ENCODE measurements at places on chromosomes 11 and 22.

DNA sequence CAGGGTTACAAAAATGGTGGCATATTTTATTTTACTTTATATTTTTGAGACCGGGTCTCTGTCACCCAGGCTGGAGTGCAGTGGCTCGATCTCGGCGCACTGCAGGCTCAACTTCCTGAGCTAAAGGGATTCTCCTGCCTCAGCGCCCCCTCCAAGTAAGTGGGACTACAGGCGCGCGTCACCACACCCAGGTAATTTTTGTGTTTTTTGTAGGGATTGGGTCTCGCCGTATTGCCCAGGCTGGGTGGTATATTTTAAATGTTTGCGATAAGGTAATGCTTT, 652 bp upstream of the FOSL1 start:
- H3K36me3 ChIP-seq: peaks cover 31% of the 10 kb centered on the region
- H3K27me3 ChIP-seq: no peaks in the 10 kb centered on the region
- DNase-seq: no peak
- peak overlapping the region; percentile 89 for H3K27ac ChIP-seq
- peak overlapping the region; percentile 76 for H3K4me3 ChIP-seq

DNA sequence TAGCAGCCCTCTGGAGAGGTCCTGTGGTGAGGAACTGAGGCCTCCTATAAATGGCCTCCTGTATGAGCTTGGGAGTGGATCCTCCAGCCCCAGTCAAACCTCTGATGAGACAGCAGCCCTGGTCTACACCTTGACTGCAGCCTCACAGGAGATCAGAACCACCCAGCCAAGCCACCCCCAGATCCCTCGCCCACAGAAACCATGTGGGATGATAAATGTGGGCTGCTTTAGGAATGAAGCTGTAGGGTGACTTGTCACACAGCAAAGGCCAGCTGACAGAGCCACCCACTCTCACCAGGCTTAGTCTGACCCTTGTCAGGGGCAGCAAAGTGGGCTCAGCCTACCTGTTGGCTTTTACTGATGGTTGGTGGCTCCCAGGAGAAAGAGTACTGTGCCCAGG, 6.5 kb upstream of the KCNQ1OT1 start:
- no peaks in the 10 kb centered on the region for H3K27me3 ChIP-seq
- H3K4me3 ChIP-seq: no peak overlapping the region
- no peak overlapping the region for H3K27ac ChIP-seq
- no peak for DNase-seq
- no peaks in the 10 kb centered on the region for H3K4me1 ChIP-seq

- no peaks in the 10 kb centered on the region for H3K4me1 ChIP-seq
- H3K27ac ChIP-seq: no peak overlapping the region
- no peaks in the 10 kb centered on the region for H3K36me3 ChIP-seq
- no peak for DNase-seq
- H3K4me3 ChIP-seq: no peak overlapping the region
These were observed 20.9 kb downstream of the PRG3 start for GRCh38 chr11:57359896-57360690.

GRCh38 chr22:17007852-17008731, at the start of gene GAB4:
Gene GAB4, minus strand, starts transcription at chr22:17008222. Its CDS starts 108 bp downstream, at chr22:17008114.
- H3K27me3 ChIP-seq: peaks cover 80% of the 10 kb centered on the region
- peaks cover 1% of the 10 kb centered on the region for H3K4me1 ChIP-seq
- no peak within 1 kb of the TSS for H3K4me3 ChIP-seq
- DNase-seq: no peak

DNA sequence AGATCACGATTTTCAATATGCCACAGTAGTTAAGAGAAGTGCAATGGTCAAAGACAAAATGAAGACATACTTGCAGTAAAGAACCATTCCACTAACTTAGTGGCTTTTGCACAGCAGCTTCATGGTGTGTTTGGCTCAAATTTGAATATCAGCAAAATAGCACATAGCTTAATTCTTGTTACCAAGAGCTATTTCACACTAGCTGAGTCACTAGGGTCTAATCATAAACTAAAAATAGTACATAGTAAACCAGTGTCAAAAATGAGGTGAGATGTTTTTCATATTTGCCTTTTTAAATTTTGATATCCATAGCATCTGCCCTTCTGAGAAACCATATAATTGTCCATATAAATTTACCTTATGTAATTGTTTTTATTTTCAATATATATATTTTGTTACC, 325.0 kb upstream of the LUZP2 start:
- H3K4me3 ChIP-seq: no peak overlapping the region
- DNase-seq: no peak
- no peak overlapping the region for H3K27ac ChIP-seq
- H3K36me3 ChIP-seq: no peaks in the 10 kb centered on the region
- no peaks in the 10 kb centered on the region for H3K27me3 ChIP-seq
- no peaks in the 10 kb centered on the region for H3K4me1 ChIP-seq

DNA sequence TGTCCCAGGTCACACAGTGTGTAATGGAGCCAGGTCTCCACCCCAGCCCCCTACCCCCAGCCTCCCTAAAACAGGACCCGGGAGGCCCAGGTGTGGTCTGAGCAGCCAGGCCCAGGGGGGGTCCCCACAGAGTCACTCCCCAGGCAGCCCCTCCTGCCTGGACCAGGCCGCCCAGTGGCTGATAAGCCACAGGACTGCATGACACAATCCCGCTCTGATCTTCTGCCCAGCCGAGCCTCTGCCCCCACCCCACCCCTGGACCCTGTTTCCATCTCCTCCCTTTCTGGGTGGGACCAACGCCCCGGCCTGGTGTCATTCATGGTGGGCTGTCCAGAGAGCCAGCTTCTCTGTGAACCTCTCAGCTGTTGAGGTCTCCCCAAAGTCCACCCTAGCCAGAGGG, 7.8 kb upstream of the LIF start:
- H3K4me1 ChIP-seq: peaks cover 38% of the 10 kb centered on the region
- no peak overlapping the region for H3K27ac ChIP-seq
- no peaks in the 10 kb centered on the region for H3K36me3 ChIP-seq
- H3K27me3 ChIP-seq: no peaks in the 10 kb centered on the region
- H3K4me3 ChIP-seq: no peak overlapping the region

- no peak for DNase-seq
- no peaks in the 10 kb centered on the region for H3K36me3 ChIP-seq
- no peaks in the 10 kb centered on the region for H3K27me3 ChIP-seq
- no peak overlapping the region for H3K4me3 ChIP-seq
- peak overlapping the region; percentile 94 for H3K27ac ChIP-seq
These were observed 7.7 kb upstream of the MALAT1 start for GRCh38 chr11:65491163-65491465.

DNA sequence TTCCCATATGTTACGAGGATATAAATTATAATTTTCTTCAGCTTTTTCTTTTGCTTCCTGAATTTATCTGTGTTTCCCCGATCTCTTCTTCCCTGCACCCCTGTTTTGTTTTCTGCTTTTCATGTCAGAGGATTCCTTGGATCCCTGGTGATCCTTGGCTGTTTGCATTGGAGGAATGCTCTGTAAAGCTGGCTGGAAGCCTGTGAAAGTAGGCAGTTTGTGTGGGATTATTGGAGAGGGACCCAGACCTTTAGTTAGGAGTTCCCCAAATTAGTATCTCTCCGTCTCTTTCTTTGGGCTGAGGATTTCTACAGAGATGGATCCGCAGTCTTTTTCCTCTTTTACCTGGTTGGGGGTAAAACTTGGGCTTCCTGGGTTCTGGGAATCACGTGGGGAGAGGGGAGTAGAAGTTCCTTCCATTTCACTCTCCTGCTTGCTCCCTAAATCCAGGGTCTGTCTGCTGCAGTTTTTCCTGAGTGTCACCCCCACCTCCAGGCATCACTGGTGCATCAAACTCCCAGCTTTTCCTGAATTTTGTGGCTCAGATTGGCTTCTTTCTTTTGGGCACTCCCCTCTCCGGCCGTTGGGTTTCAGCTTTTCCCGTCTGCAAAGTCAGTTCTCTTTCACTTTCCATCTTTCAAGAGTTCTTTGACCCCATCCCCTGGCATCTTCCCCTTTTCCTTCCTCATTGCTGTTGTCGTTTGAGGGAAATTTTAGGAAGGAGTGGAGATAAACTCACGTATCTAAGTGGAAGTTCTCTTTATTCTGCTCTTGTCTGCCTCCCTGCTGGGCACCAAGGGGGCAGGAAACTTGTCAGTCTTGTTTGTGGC, 79.1 kb upstream of the ALX4 start:
- H3K4me3 ChIP-seq: no peak overlapping the region
- no peaks in the 10 kb centered on the region for H3K36me3 ChIP-seq
- no peak for DNase-seq

DNA sequence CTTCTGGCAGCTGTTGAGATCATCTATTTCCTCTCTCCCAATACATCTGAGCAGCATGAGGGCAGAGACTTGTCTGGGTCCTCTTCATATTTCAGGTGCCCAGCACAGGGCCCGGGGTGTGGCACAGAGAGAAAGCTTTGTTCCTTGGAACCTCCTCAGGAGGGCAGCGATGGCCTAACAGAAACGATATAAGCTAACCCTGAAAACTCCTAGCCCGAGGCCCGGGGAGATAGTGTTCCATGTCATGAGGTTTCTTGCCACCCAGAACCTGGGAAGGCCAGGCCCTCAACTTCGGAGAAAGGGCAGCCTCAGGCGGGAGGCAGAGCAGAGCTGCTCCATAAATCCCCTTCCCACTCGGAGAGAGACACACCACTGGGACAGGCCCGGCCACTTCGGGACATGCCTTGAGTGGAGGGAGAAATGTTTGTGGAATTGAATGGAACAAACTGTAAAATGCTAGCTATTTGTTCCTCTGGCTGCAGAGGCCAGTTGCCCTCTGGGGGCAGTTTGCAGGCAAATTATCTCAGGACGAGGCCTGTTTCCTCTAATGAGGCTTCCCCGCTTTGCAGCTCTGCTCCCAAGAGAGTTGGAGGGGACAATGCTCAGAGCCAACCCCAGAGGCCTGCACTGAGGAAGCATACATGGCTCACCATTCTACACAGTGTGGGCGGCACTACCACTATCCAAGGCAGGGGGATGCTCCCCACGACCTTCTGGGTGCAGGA, 11.6 kb downstream of the ARRB1 start:
- H3K4me1 ChIP-seq: peaks cover 90% of the 10 kb centered on the region
- no peaks in the 10 kb centered on the region for H3K27me3 ChIP-seq
- no peak for DNase-seq
- peak overlapping the region; percentile 54 for H3K4me3 ChIP-seq
- H3K36me3 ChIP-seq: no peaks in the 10 kb centered on the region
- H3K27ac ChIP-seq: peak overlapping the region; percentile 80

GRCh38 chr22:19970031-19970478, 28.4 kb upstream of the TXNRD2 start:
- no peak overlapping the region for H3K27ac ChIP-seq
- H3K4me1 ChIP-seq: peaks cover 12% of the 10 kb centered on the region
- no peak overlapping the region for H3K4me3 ChIP-seq
- H3K36me3 ChIP-seq: peaks cover 36% of the 10 kb centered on the region
- no peaks in the 10 kb centered on the region for H3K27me3 ChIP-seq
- DNase-seq: no peak

GRCh38 chr11:107789767-107790166, 68.8 kb downstream of the SLC35F2 start:
- H3K4me3 ChIP-seq: no peak overlapping the region
- H3K36me3 ChIP-seq: peaks cover 51% of the 10 kb centered on the region
- H3K27me3 ChIP-seq: no peaks in the 10 kb centered on the region
- DNase-seq: no peak

- H3K36me3 ChIP-seq: no peaks in the 10 kb centered on the region
- no peaks in the 10 kb centered on the region for H3K4me1 ChIP-seq
- peaks cover 14% of the 10 kb centered on the region for H3K27me3 ChIP-seq
- no peak overlapping the region for H3K4me3 ChIP-seq
- H3K27ac ChIP-seq: no peak overlapping the region
- no peak for DNase-seq
These were observed 626 bp downstream of the KRTAP5-7 start for GRCh38 chr11:71527576-71528210.

DNA sequence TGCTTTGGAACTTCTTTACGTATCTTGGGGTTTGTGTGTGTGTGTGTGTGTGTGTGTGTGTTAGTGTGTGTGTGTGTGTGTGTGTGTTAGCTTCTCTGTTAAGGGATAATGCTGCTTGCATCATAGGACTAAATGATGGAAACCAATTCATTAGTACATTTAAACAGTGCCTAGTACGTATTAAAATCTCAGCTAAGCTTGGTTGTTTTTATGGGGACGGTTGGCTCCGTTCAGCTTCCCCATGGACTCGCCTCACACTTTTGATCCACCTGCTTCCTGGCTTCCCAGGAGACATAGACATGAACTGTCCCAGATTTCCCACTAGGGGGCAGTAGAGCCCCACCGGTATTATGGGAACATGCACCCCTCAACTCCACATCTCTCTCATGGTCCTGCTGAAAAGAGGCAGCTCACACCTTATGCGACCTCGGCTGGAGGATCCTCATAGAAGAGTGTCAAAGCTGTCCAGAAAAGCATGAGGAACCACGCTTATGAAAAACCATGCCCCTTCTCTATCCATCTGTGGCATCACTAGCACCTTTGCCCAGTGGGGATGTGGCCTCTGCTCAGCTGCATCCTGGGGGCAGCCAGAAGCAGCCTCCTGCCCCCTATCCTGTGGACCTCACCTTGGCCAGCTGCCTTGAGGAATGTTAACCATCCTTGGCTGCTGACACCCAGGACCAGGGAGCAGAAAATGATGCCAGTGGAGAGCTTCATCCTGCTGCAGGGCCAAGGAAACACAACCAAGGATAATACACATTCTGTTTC, 9.7 kb upstream of the SAAL1 start:
- H3K36me3 ChIP-seq: no peaks in the 10 kb centered on the region
- H3K4me1 ChIP-seq: peaks cover 5% of the 10 kb centered on the region
- peak; percentile 67 for DNase-seq
- H3K4me3 ChIP-seq: no peak overlapping the region

DNA sequence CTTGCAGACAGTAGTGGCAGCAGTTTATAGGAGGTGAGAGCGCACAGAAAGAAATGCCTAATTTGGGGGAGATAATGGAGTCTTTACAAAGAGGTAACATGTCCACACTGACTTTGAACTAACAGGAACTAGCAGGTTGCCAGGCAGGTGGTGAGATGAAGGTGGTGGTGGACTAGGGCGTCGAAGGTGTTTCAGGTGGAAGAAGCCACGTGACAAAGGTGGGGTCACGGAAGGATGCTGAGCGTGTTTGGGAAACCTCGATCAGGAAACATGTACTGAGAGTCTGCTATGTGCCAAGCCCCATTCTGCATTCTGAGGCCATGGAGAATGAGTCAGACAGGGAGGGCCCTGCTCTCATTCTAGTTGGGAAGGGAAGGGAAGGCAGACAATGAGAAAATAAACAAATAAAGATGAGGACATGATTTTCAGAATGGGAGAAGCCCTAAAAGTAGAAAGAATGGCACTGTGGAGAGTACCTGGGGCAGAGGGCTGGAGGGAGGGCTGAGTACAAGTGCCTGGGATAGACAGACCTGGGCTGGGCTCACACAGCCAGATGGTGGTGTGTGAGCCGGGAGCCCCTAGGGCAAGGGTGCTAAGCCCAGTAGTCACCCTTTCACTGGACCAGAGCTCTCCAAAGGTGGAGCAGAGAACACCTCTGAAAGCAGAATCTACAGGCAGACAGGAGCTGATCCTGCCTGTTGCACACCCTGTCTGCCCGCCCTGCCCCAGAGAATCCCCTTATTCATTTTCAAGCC, 16.2 kb upstream of the NNMT start:
- H3K4me1 ChIP-seq: no peaks in the 10 kb centered on the region
- H3K4me3 ChIP-seq: no peak overlapping the region
- no peaks in the 10 kb centered on the region for H3K36me3 ChIP-seq
- DNase-seq: no peak
- peaks cover 32% of the 10 kb centered on the region for H3K27me3 ChIP-seq

GRCh38 chr11:13091373-13091772, 82.3 kb downstream of the RASSF10 start:
- no peaks in the 10 kb centered on the region for H3K4me1 ChIP-seq
- DNase-seq: no peak
- H3K4me3 ChIP-seq: no peak overlapping the region
- H3K36me3 ChIP-seq: no peaks in the 10 kb centered on the region

GRCh38 chr11:45482331-45482730, 183.1 kb downstream of the CHST1 start:
- DNase-seq: no peak
- H3K4me3 ChIP-seq: no peak overlapping the region
- H3K27ac ChIP-seq: no peak overlapping the region
- H3K27me3 ChIP-seq: peaks cover 39% of the 10 kb centered on the region
- no peaks in the 10 kb centered on the region for H3K4me1 ChIP-seq
- H3K36me3 ChIP-seq: no peaks in the 10 kb centered on the region
